ENCODE measurements at places on chromosomes 16 and 17.

DNA sequence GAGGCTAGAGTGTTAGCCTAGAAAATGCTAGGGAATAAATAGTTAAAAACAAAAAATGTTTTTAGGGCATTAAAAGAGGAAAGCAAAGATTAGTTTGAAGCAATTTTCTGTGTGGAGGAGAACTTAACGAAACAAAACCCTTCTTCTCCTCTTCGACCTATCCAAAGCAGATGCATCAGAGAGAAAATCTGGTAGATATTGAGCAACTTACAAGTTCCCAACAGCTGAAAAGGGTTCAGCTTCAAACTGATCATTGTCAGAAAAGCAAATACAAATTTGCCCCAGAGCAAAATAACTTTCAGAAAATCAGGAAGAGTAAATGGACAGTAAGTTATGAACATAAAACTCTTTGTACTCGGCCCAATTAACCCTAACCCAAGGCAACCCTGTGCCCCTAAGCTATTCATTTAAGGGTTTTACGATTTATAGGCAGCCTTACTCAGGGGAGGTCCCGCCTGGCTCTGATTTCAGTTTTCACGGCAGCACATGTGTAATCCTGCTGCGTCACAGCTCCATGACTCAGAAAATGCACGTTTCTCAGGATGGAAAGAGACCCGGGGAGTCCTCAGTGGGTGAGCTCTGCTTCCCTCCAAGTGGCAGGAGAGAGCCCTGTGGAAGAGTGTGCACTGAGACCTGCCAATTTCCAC lies 405.7 kb upstream of the SALL1 start:
- no peak for DNase-seq

GRCh38 chr16:57405097-57405496 lies 530 bp downstream of the CCL17 start:
- no peak for DNase-seq

DNA sequence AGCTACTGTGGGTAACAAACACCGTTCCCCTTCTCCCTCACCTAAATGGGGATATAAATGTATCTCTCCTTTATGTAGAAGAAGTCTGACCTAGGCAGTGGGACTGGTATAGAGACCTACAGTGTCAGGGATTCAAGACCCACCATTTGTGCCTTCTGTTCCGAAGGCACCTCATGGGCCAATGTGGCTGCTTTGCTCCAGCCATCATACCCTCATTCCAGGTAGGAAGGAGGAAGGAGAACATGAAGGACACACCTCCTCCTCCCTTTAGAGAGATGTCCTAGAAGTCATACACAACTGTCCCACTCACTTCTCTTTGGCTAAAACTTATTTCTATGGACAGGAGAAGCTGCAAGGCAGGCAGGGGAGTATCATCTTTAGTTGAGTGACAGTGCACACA lies 8.3 kb upstream of the CRISPLD2 start:
- DNase-seq = no peak

DNA sequence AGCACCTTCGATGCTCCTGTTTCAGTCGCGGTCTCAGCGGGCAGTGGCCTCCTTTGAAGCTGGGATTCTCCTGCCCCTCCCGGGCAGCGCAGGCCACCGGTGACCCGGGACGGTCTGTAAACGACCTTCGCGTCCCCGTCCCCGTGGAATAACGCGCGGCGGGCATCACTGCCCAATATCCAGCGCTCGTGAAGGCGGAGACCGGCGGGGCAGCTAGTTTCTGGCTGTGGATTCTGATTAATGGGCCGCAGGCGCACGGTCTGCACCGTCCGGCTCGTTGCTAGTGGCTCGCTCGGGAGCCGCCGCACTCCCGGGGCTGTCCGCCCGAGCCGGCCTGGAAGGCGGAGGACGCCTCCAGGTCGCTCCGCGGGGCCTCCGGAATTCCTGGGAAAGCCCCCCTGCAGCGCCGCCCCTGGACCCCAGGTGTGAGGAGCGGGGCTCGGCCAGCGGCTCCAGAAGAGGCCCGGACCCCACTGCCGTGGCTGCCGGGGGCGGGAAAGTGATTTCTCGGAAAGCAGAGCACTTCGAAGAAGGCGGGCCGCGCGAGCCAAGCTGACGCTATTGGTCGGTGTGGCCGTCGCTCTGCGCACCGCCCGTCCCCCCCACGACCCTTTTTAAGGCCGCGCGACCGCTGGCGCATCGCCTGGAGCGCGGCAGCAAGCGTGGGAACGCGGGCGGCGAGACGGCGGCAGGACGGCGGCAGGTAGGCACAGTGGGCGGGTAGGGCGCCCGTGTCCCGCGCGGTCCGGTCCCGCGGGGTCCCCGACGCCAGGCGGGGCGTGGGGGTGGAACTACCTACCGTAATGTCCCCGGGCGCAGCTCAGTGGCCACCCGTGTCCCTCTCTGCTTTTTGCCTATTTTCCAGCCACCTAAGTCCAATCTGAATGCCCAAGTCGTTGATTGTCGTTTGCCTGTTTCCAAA lies at the start of gene IRF8:
IRF8 (plus strand) TSS at position 642 of the 922 bp plus-strand sequence. CDS start 3,854 bp downstream, outside the sequence.
- peak; percentile 83 for DNase-seq

DNA sequence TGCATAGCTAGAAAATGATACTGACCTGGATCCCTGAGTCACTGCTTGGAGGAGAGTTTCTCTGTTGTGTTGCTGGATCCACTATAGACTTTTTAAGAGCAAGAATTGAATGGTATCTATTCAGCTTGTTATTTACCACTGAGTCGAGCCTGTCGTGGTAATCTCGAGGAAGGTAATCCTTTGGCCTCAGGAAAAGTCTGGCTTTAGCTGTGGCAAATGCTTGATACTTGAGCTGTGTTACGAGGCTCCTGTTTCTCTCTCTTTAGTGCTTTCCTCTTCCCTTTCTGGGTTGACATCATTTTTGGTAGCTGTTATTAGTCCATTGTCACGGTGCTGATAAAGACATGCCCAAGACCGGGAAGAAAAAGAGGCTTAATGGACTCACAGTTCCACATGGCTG lies 314.3 kb downstream of the SNX29 start:
- DNase-seq = no peak

GRCh38 chr17:958712-959451 lies 20.7 kb downstream of the NXN start:
- no peak for DNase-seq

DNA sequence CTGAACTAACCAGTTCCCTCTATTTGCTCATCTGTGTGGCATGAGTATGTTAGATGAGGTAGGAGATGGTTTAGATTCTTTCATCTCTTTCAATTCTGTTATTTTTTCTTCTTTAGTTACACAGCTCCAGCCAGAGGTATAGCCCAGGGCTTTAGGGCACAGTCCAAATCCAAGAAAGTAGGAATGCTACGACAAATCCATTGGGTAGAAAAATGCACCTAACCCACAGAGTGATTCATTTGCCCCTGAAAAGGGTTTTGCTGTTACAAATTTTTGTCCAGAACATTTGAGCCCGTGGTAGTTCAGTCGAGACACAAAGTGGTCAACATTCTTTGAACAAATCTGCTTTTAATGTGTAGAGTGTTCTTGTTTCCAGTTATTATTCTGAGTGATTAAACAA lies 250.7 kb downstream of the HS3ST3A1 start:
- no peak for DNase-seq

GRCh38 chr16:12941896-12942295 lies 40.5 kb downstream of the SHISA9 start:
- no peak for DNase-seq

- no peak for DNase-seq
These were observed 16.2 kb downstream of the CDC27 start for GRCh38 chr17:47172696-47173565.

DNA sequence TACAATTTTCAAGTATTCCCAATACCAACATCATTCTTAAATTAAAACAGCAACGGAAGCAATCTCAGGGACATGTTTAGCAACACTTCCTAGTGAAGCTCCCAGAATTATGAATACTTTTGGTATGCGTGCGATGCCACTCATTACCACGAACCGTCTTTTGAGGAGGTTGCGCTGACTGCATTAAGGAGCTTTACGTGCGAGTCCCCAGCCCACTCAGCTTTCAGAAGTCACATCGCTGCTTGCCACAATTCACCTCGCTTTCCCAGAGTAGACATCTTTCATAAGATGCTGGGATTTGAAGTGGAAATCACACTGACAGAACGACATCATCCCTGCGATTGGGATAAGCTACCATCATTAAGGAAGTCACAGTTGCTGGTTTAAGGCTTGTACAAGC lies 441.6 kb upstream of the HSBP1 start:
- DNase-seq = no peak

DNA sequence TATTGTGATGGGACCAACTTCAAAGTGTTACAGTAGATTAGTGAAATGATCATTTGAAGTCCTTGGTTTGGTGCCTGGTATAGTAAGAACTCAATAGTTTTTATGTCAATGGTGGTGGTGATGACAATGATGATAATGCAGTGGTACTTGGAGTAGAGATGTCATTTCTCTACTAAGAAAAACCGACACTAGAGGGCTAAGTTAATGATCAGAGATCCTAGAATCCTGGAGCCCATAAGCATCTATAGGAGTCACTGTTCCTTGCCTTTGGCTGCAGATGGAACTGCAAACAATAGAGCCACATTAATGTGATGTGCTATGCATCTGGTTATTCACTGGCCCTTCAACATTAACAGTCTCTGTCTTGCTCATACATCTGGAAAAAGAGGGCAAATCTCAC lies 103.8 kb downstream of the ANKFN1 start:
- no peak for DNase-seq

DNA sequence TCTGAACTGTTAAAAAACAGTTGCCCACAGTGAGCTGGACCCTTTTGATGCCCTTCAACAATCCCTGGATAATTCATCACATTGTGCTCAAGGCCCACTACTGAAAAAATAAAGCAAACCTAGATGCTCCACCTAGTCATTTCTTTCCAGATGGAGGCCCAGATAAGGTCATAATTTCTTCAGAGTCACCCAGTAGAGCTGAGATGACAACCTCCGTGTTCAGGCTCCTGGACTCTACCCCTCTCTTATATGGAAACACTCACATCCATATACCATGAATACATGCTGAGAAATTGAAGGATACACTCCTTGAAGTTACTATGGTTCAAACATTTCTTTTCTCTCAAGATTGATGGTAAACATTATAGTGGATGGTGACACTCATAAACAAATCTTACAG lies 2.7 kb upstream of the ABCA3 start:
- no peak for DNase-seq

- no peak for DNase-seq
These were observed 29.1 kb downstream of the HS3ST3B1 start for GRCh38 chr17:14329900-14330491.

DNA sequence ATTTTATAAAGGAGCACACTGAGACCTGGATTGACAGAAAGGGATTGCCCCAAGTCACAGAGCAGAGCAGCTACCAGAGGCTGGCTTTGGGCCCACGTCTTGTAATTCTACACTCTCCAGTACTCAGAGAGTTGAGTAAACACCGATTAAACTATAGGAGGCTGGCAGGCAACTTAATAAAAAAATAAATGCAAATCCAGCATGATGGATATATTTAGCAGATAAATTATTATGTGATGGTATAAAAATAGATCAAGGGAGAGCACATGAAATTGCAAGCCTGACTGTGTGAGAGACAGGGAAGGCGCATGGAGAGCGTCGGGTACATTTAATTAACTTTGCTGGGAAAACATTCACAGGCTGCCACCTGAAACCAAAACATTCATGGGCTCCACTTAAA lies 87.7 kb upstream of the CCL2 start:
- no peak for DNase-seq

GRCh38 chr17:30165147-30165546 lies 48.5 kb downstream of the NSRP1 start:
- no peak for DNase-seq

DNA sequence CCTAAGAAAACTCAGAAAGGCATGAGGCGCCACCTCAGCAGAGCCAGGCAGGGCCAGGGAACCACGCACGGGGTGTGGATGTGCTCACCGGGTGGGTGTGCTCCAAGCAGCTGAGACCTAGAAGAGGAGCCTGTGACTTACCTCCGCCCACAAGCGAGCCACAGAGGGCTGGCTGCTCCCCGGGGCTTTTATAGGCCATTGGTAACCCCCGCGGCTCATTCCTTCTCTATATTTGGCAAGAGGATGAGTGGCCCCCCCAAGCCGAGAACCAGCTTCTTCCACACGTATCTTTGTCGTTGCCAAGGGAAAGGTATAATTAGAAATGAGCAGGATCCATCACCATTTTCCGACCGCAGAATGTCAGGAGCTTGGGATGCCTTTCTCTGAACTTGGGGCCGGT lies at the start of gene MYH3:
MYH3 (minus strand) TSS at position 162 of the 400 bp plus-strand sequence. CDS start 2,245 bp downstream, outside the sequence.
- DNase-seq = no peak

GRCh38 chr17:46135126-46135812 lies 58.0 kb downstream of the KANSL1 start:
- no peak for DNase-seq

DNA sequence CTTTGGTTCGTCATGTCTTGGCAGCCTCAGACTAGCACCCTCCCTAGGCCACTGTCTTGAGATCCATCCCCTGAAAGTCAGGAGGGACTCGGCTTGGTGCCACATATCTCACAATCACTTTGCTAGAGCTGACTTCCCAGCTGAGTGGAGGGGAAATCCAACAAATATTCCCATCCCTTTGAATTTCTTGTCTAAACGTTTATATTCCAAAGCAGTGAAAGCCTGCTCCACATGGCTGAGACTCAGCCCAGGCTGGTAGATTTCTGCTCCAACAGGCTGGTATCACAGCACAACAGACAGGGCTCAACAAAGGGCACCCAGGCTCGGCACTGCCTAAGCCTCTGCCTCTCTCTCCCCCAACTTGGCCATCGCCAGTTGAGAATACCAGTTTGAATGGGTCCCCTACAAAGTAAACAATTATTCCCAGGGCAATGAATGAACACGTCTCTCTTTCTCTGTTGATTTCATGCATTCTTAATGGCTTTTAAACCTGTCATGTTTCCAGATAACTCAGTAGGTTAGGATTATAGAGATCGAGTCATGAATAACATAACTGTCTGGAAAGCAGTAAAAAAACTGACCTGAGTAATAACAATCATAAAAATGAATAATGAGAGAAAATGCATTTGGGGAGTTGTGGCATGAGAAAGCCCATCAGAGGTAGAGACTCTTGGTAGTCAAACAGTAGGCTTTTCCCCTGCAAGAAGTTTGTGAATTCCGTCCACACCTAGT lies 1.0 kb downstream of the KRT13 start:
- DNase-seq = no peak

GRCh38 chr16:47938272-47938671 lies 217.5 kb downstream of the ABCC12 start:
- DNase-seq = no peak

DNA sequence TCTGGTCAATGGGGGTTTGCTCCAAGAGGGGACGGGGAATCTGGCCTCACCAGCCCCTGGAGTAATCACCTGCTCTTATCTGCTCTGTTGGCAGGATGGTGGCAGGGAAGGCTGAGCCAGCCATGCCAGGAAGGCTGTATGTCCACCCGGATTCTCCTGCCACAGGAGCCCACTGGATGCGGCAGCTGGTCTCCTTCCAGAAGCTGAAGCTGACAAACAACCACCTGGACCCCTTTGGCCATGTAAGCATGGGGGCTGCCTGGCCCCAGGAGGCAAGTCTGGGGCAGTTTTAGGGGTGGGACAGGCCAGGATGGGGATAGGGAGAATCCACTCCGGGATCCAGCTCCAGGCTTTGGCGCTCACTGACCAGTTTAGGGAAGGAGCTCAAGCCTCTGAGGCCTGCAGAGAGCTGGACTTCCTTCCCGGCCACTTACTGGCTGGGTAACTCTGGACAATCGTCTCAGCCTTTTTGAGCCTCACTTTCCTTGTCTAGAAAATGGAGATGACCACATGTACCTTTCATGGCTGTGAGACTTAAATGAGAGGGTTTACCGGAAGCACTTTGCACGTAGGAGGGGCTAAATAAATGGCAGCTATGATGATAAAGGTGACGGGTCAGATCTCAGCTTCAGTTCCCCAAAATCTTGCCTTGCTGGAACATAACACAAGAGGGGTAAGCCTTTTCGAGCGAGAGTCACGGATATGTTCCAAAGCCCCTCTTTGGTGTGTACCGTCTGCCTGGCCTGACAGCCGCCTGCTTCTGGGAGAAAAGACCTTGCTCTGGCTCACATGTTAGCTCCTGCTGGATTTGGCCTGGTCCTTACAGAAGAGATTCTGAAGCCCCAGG lies 15.4 kb downstream of the TBX4 start:
- no peak for DNase-seq
